ENCODE measurements at places on chromosomes 2 and 18. TPM values are rescaled to one million over a fixed set of nuclear protein-coding genes. Genes with fewer than 3 reads are reported as not detected.
A peak's percentile ranks its signal among the peaks of the same experiment; 100 is the strongest.

GRCh38 chr2:7693246-7694075 is 776.2 kb downstream of the RNF144A start:
- DNase-seq: no peak

GRCh38 chr2:56001947-56002346 is 78.4 kb upstream of the EFEMP1 start:
- no peak for DNase-seq

DNA sequence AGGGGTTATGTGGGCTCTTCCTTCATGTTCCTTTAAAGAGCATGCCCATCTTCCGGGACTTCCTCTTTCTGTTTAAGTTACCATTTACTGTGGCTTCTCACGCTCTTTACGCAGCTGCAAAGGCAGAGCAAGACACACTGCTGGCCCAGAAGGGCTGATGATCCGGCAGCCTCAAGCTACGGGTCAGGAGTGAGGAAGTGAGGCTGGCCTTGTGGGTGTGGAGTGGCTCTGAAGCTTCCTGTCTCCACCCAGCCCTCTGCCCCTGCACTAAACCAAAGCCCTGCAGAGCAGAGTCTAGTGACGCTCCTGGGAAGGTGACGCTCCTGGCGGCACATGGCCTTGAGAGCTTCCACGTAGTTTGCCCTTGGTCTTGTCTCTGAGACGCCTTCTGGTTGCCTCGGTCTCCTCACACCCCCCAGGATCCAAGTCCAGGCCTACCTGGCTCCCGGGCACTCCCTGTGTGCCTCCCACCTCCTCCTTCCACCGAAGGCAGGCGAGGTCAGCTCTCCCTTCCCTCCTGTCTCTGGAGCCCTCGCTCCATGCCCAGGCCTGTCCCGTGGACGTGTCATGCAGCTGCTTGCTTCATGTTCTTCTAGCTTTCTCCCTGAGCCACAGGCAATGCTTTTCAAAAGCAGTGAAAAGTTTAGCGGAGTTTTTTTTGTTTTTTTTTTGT is 50.3 kb downstream of the ARL4C start:
- no peak for DNase-seq

GRCh38 chr18:316393-316792 is 48.5 kb upstream of the THOC1 start:
- DNase-seq: no peak

Gene REV1
- total RNA-seq: 13.6 TPM

- DNase-seq: no peak
Measured at GRCh38 chr2:172234716-172235691, 132.3 kb upstream of the DLX2 start.

GRCh38 chr2:237065071-237065377 is 20.7 kb upstream of the COPS8 start:
- DNase-seq: no peak

Gene GREB1L
- 3.9 TPM for total RNA-seq

Gene SPP2
- 0.27 TPM for total RNA-seq

DNA sequence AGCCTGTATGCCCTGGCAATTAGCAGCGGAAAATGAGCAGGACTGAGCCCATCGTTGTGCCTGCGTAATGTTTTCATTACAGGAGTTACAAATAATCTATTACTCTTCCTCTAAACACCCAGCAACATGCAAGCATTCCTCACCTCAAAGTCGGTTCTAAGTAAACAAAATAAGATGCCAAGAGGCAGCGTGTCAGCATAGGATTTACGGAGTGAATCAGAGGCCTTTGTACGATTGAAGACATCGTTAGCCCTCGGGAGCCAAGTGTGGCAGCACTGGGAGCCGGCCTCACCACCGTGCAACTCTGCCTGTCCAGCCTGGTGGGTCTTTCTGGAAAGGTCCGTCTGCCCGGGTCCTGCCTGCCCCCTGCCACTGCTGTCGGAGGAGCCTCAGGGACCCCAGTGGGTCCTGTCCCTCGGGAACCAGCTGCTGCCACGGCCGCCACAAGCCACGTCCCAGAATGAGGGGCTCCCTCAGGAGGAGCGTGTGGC is 80.1 kb upstream of the CTDP1 start:
- DNase-seq: peak; percentile 51

GRCh38 chr2:61887717-61888266 is 664 bp downstream of the CCT4 start:
- DNase-seq: peak; percentile 52

- no peak for DNase-seq
Measured at GRCh38 chr2:3527886-3528785, 8.8 kb upstream of the ADI1 start.

DNA sequence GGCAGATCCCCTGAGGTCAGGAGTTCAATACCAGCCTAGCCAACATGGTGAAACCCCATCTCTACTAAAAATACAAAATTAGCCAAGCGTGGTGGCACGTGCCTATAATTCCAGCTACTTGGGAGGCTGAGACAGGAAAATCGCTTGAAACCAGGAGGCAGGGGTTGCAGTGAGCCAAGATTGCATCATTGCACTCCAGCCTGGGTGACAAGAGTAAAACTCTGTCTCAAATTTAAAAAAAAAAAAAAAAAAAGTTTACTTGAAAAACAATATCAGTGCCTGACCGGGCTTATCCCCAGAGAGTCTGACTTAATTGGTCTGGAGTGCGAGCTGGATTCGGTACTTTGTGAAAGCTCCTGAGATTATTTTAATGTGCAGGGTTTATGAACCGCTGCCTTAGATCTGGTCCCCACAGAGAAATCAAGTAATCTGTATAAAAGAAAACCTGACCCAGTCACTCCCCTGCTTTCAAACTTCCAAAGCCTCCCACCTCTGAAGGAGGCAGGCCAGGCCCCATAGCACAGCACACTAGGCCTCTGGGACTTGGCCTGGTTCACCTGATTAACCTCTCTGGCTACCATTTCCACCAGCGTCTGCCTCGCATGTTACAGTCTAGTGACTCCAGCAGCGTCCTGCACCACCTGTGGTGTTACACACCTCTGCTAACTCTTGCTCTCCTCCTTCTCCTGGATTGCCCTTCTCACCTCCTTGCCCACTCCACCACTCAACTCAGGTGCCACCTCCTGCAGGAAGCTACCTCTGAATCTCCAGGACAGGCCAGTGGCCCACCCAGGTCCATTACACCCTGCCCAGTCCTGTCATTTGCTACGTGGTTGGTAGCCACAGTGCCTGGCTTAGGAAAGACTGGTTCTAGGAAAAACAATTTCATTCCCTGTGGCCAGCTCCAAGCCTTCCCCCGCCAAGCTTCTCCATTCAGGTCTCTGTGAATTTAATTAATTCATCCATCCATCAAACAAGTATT is 114.3 kb upstream of the PPP1CB start:
- DNase-seq: no peak

Gene SULT1C2
- total RNA-seq: 0.22 TPM

Gene HRH4
- total RNA-seq: not detected

DNA sequence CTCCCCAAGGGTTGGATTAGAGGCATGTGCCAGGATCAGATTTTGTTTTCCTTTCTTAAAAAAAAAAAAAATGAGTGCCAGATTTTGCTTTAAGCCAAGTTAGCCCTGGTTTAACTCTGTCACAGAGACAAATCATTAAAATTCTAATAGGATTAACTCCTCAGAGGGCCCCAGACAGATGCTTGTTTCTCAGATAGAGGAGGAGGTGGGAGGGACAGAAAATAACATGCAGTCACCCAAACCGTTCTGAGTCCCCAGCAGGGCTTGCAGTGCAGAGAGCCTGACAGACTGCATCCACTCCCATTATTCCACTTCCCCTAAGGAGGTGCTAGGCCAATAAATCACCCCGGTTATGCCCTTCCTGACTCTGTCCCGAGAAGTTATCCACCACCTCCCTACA is 6.3 kb upstream of the PROKR1 start:
- DNase-seq: no peak

- DNase-seq: peak; percentile 55
Measured at GRCh38 chr2:98498703-98499440, 54.2 kb downstream of the INPP4A start.

- DNase-seq: peak; percentile 91
Measured at GRCh38 chr18:29181151-29181901, 1004.4 kb upstream of the CDH2 start.

- DNase-seq: no peak
Measured at GRCh38 chr18:14922031-14922430, 174.1 kb downstream of the ANKRD30B start.

DNA sequence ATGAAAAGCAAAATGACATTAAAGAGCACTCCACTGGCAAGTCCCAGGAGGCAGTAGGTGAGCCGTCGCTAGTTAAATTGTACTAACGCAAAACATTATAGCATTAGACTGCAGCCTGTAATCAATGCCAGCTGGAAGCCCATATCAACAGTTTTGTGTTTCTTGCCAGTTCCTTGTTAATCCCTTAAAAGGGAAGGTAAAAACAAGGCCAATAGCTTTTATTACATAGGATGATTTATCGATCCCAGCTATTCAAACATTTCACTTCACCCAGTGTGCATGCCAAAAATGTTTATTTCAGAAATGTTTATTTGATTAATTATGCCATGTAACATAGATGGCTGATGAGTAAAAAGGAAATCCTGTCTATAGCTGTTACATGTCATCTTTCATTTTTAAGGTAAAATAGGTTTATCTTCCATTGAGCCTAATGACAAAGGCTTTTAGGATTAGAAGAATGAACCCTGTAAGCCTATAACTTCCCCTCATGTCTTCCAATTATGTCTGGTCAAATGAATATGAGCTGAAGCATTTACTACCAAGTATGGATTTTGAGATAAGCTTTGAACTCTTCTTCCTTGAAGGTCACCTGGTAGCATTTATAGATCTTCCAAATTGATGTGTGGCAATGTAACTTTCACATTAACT is 591.2 kb downstream of the RNF144A start:
- DNase-seq: no peak

GRCh38 chr2:62597323-62597722 is 91.3 kb upstream of the TMEM17 start:
- peak; percentile 23 for DNase-seq

GRCh38 chr2:37857575-37858399 is 67.3 kb upstream of the RMDN2 start:
- peak; percentile 55 for DNase-seq

Gene NPPC
- total RNA-seq: not detected

GRCh38 chr2:118440404-118441098 is 352.3 kb downstream of the INSIG2 start:
- no peak for DNase-seq

- no peak for DNase-seq
Measured at GRCh38 chr18:9992973-9993520, 79.2 kb downstream of the VAPA start.

Gene FTCDNL1
- 0.25 TPM for total RNA-seq

Gene RNF152
- total RNA-seq: 5.8 TPM

DNA sequence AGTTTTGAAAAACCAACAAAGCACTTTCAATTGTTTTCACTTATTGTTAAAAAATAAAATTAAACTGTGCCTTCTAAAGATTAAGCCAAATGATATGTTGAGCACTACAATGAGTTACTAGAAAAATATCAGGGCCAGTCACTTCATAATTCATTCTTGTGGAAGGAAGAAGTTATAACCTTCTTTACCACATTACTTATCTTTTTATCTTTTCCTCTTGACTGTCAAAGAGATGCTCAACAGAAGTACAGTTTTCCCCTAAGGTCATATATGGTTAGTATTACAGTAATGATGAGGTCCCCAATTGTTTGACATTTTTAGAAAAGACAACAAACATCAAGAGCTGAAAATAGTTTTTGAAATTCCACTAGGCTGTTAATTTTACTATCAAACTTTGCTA is 9.4 kb downstream of the PELI1 start:
- peak; percentile 21 for DNase-seq

GRCh38 chr2:65204461-65205210 is 23.0 kb upstream of the ACTR2 start:
- no peak for DNase-seq

DNA sequence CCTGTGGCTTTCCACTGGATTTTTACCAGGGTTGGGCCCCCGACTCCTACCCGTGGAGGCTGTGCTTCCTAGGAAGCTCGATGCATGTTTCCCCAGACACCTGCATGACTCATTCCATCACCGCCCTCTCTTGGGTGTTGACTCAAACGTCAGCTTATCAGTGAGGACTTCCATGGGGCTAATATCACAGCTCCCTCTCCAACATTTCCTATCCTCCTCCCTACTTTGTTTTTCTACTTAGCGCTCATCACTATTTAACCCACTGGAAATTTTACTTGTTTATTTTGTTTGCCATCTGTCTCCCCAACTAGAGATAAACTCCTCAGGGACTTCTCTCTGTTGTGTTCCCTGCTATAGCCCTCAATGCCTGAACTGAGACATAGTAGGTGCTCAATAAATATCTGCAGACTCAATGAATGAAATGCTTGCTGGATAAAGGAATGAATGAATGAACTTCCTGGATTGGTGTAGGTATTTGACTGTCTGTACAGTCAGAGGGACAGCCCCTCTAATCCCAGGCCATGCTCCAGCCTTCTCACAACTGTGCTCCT is 89.7 kb upstream of the MSH2 start:
- peak; percentile 32 for DNase-seq

Gene PROKR1
- not detected for total RNA-seq

GRCh38 chr2:145207884-145208283 is 688.0 kb upstream of the ZEB2 start:
- DNase-seq: no peak

Gene CRYGC
- total RNA-seq: not detected

DNA sequence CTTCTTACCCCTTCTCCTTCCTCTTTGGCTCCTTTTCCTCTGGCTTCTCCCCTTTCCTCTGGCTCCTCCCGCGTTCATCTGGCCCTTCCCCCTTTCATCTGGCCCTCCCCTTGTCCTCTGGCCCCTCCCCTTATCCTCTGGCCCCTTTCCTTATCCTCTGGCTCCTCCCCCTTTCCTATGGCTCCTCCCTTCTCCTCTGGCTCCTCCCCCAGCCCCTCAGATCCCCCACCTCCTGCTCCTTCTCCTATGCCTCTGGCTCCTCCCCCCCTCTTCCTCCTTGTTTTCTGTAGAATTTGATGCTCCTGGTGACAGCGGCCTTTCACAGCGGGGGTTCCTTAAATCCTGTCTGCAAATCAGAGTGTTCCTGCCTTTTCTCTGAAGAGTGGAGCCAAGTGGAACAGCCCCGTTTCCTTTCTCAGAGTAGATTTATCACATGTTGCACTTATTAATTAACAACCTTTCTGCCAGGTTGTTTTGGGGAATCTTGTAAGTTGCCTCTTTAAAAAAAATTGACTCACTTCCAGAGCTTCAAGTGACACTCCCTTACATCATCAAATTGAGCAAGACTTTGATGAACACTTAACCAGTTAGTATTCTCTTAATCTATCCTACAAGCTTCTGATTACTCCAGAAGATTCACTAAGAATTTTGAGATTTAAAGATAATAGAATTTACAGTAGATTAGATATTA is 27.9 kb downstream of the FABP1 start:
- DNase-seq: peak; percentile 2

DNA sequence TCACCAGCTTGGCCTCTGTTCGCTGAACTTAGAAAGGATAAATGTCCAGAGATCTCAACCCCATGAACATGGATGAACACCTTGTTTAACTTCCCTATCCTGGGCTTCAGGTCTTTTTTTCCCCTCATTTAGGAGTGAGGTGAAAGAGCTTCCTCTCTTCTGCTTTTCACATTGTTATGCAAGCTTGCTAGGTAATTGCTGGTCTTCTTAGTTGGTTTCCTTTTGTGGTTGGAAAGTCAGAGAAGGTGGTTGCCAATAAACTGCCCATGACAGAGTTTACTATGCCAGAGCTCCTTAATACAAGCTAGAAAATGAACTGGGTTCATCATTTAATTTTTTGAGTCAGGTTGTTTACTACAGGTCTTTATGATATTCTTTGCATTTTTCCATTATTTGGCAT is 16.6 kb downstream of the SLC9A4 start:
- DNase-seq: no peak

Measured in M059J (cell line).